Fibroblast of gingiva (primary cell): ENCODE measurements at places on chromosomes 7 and 10.
A peak's percentile ranks its signal among the peaks of the same experiment; 100 is the strongest.

GRCh38 chr7:149826344-149827088 lies 11.7 kb upstream of the ZNF862 start:
- DNase-seq = no peak

DNA sequence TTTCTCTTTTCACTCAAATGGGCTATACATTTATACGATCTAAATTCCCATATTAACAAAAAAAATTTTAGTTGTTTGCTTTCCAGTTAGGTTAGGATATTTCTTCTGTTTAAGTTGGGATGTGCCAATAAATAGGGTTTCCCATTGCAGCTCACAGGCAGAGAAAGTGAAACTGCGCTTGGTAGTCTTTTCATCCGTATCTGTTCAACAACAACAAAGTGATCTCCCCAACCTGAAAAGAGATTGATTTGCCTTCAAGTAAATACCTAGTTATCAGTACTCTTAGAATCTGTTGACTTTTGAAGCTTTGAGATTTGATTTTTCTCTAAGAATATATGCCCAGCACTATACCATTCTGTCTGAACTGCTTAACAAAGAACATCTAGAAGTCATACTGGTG lies 143.4 kb downstream of the DYNC1I1 start:
- DNase-seq = no peak

GRCh38 chr7:102933763-102934162 lies 21.0 kb downstream of the LRRC17 start:
- peak; percentile 97 for DNase-seq

GRCh38 chr7:143499246-143499645 lies 21.6 kb downstream of the TAS2R41 start:
- DNase-seq = no peak

- no peak for DNase-seq
These were observed 860.9 kb downstream of the XPNPEP1 start for GRCh38 chr10:109062371-109062770.

GRCh38 chr10:86191166-86191565 lies 175.4 kb downstream of the GRID1 start:
- DNase-seq = no peak

DNA sequence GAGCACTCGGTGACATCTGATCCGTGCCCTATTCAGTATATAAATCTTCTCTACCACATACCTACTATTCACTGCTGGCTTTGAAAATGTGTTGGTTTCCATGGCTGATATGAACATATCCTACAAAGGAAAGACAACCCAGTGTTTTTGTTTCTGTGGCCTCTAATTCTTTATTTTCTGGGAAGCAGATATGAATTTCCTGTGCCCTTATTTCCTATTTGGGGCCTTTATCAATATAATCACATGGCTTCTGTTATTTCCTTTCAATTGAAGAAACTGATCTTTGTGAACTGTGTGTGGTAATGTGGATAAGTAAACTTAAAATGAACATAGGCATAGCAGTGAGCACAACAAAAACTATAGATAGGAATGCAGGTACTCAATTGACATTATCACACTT lies 10.6 kb downstream of the CCNJ start:
- no peak for DNase-seq

DNA sequence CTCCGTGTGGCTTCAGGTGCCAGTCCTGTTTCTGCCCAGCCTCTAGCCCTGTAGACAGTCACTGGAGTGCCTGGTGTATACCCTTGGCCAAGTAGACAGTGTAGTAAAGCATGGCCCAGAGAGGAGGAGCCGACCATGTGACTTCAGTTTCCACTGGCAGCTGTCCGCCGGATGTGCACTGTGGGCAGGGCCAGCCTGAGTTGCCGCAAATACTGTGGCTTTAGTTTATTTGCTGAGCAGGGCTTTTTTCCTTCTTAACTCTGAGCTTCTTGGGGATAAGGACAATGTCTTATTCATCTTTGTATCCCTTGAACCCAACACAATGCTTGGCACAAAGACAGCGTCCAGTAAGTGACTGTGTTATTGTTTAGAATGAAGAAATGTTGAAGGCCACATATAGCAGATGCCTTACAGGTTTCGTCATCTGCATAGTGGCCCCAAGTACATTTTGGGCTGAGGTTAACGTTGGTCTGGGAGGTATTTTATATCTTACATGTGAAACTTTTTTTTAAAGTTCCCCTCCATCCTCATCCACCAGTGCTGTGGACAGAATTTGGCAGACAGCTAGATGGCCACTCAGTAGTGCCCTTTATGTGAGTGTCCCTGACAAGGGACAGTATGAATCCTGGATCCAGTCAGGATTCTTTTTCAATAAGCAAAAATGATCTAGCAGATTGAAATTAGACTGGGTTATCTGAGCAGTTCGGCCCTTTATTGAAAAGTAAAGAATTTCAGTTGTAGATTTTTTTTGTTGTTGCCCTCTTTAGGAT lies 40.6 kb downstream of the CYP17A1 start:
- peak; percentile 76 for DNase-seq

GRCh38 chr10:86536294-86536861 lies 14.8 kb upstream of the WAPL start:
- DNase-seq = no peak

GRCh38 chr7:7416031-7416858 lies 119.4 kb downstream of the COL28A1 start:
- no peak for DNase-seq

GRCh38 chr7:111098926-111099250 lies 8.0 kb downstream of the LRRN3 start:
- DNase-seq = no peak

GRCh38 chr10:72259491-72260238 lies 14.1 kb upstream of the DDIT4 start:
- peak; percentile 89 for DNase-seq
